Adrenal gland (tissue), 19 donors: ENCODE measurements at places on chromosomes 1 and 21. TPM values are rescaled to one million over a fixed set of nuclear protein-coding genes. Genes with fewer than 3 reads are reported as not detected.

DNA sequence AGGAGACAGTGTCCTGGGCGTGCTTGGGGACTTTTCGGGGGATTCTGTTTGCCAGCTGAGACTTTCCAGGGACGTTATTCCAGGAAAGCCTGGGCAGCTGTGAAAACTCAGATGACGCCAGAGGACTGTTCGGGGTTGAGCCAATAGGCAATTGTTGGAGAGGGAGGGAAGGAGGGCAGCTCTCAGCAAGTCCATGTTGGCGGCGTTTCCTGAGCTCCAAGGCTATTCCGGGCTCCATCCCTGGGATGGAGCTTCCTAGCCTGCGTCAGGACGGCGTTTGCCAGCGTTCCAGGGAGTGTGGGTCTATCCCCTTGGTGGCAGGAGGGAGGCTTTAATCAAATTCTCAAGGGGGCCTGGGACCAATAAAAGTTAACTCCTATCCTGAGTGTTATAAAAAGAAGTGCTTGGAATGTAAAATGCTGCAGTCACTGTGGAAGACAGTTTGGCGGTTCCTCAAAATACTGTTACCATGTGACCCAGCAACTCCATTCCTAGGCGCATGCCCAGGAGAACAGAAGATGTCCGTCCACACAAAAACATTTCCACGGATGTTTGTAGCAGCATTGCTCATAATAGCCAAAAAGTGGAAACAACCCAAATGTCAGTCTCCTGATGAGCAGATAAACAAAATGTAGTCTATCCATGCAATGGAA, 15.2 kb downstream of the SLC27A3 start:
- H3K27me3 ChIP-seq, result no peaks in the 10 kb centered on the region
- H3K27ac ChIP-seq, result peak overlapping the region; percentile 57
- DNase-seq, result peak; percentile 87
- no peaks in the 10 kb centered on the region for H3K36me3 ChIP-seq
- H3K4me1 ChIP-seq, result no peaks in the 10 kb centered on the region

- peak; percentile 67 for DNase-seq
- no peaks in the 10 kb centered on the region for H3K36me3 ChIP-seq
- H3K4me1 ChIP-seq, result peaks cover 4% of the 10 kb centered on the region
- no peak overlapping the region for H3K4me3 ChIP-seq
- H3K27ac ChIP-seq, result no peak overlapping the region
- no peaks in the 10 kb centered on the region for H3K27me3 ChIP-seq
These were observed 28.4 kb downstream of the JUN start for GRCh38 chr1:58755468-58755872.

DNA sequence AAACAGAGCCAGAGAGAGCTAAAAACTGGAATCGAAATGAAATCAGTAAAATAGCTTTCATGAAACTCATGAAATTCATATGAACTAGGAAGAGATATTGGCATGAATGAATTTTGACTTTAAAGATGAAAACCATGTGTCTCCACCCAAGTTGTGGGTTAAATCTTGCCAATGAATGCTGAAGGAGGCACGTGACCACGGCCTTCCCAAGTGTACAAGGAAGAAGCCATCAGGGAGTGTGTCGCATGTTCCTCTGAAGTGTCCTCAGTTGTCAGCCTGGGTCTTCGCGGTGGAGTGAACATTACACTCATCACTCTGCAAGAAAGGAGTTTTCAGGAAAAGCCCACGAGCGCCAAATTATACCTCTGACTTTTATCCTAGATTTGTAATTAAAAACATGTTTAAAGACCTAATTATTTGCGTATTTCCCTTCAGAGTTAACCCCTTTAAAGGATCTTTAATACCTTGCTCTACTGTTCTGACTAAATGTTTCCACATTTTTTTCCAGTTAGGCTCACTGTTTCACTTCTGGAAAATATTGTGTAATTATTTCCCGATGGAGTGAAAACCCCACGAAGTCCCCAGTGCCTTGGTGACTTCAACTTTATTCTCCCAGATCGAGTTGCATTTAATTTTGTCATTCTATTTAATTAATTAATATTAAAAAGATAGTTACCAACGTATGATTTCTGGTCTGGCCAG, 118.3 kb downstream of the DHRS3 start:
- no peak overlapping the region for H3K27ac ChIP-seq
- no peaks in the 10 kb centered on the region for H3K36me3 ChIP-seq
- H3K27me3 ChIP-seq, result no peaks in the 10 kb centered on the region
- no peak for DNase-seq
- peaks cover 12% of the 10 kb centered on the region for H3K4me1 ChIP-seq
- no peak overlapping the region for H3K4me3 ChIP-seq

DNA sequence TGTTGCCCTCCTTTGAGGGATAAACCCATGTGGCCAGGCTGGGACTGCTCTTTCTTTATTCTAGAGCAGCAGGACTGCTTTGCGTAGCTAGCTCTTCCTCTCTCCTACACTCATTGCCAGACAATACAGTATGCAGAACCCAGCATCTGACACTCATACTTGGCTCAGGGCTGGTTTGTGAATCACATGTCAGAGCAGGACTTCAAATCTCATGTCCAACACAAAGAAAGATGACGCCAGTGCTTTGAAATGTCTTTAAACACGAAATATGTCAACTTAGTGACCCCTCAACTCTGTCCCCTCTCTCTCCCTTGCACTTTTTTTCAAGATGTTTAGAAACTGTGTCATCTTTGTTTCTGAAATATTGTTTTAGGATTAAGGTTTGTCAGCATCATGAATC, 135.0 kb downstream of the TGFB2 start:
- no peak for DNase-seq
- H3K36me3 ChIP-seq, result no peaks in the 10 kb centered on the region
- H3K4me3 ChIP-seq, result no peak overlapping the region
- peak overlapping the region; percentile 31 for H3K27ac ChIP-seq

- no peaks in the 10 kb centered on the region for H3K36me3 ChIP-seq
- no peak overlapping the region for H3K4me3 ChIP-seq
- H3K27ac ChIP-seq, result no peak overlapping the region
- H3K4me1 ChIP-seq, result peaks cover 8% of the 10 kb centered on the region
- H3K27me3 ChIP-seq, result no peaks in the 10 kb centered on the region
- no peak for DNase-seq
These were observed 10.5 kb downstream of the SLX9 start for GRCh38 chr21:44950351-44950750.

GRCh38 chr1:11187931-11188330, 1.2 kb upstream of the ANGPTL7 start:
- peaks cover 16% of the 10 kb centered on the region for H3K36me3 ChIP-seq
- no peaks in the 10 kb centered on the region for H3K27me3 ChIP-seq
- H3K4me3 ChIP-seq, result no peak overlapping the region
- DNase-seq, result no peak
- H3K4me1 ChIP-seq, result peaks cover 12% of the 10 kb centered on the region

- H3K27ac ChIP-seq, result no peak overlapping the region
- DNase-seq, result peak; percentile 39
- no peak overlapping the region for H3K4me3 ChIP-seq
These were observed 14.8 kb upstream of the SLC27A3 start for GRCh38 chr1:153760440-153760839.

- peak; percentile 25 for DNase-seq
- peaks cover 22% of the 10 kb centered on the region for H3K27me3 ChIP-seq
- H3K4me1 ChIP-seq, result no peaks in the 10 kb centered on the region
These were observed 624 bp downstream of the ARHGAP29 start for GRCh38 chr1:94236630-94237290.

DNA sequence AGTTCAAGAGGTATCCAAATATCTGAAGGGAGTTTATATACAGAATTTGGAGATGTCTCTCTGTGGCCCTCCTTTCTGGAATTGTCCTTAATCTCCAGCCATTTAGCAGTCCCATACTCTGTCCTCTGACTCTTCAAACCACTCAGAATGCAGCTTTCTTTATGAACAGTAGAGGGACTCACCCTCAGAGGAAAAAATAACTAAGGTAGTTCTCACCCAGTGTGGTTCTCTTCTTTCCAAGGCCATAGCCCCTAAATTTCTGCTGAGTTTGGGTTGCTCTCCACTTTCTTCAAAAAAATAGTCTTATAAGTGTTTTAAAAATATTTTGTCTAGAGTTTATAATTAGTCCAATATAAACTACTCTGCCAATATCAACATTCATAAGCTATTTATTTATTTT, 369.7 kb downstream of the MATN1 start:
- no peaks in the 10 kb centered on the region for H3K27me3 ChIP-seq
- H3K27ac ChIP-seq, result no peak overlapping the region
- H3K36me3 ChIP-seq, result no peaks in the 10 kb centered on the region
- H3K4me3 ChIP-seq, result no peak overlapping the region
- no peak for DNase-seq

The NCDN gene
- 38.1 TPM for total RNA-seq

The DMBX1 gene
- not detected for total RNA-seq
